Left lobe of liver (tissue), 2 donors: ENCODE measurements at places on chromosomes 6 and 20.

- no peak for DNase-seq
Observed at GRCh38 chr6:116027801-116028200, 32.9 kb downstream of the FRK start.

DNA sequence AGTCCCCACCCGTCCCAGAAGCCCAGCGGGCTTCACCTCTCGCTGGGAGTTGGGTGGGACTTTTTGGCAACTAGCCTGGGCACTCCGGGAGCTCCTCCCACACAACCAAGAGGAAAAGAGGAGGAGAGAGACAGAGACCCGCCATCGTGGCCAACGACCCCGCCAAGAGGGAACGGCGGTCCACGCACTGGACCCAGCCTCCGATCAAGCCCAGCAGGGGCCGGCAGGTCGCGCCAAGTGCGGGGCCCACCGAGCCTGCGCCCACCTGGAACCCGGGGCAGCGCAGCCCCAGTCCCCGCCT lies 3.0 kb upstream of the TMEM14C start:
- DNase-seq = peak; percentile 43

DNA sequence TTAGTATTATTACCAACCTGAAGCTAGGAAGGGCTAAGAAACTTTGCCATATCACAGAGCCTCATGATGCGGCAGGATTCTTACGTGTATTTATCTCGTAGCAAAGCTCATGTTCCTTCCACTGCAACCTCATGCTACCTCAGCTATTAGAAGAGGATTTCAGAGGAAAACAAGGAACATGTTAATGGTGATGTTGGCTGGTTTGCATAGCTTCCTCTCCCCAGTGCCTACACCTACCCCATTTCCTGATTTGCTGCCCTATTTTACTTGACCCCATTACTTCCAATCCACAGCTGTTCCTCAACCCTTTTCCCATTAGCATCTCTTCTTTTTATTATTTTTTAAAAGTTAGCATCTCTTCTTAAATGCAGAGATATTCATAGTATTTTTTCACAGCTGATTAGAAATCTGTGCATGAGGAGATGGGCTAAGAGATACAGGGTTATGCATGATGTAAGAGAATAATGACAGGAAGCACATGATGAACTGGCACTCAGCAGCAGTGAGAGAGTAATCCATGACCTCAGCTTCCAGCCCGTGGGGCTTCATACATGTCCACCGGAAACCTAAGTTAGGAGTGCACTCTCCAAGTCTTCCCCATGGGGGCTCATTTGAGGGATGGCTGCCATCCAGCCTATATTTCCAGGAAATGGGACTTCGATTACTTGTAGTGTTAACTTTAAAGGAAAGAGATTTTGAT lies 106.1 kb upstream of the ASF1A start:
- no peak for DNase-seq

GRCh38 chr6:45445749-45446549 lies 68.2 kb upstream of the SUPT3H start:
- peak; percentile 65 for DNase-seq

GRCh38 chr20:50333812-50334211 lies 143.2 kb downstream of the CEBPB start:
- DNase-seq = no peak

DNA sequence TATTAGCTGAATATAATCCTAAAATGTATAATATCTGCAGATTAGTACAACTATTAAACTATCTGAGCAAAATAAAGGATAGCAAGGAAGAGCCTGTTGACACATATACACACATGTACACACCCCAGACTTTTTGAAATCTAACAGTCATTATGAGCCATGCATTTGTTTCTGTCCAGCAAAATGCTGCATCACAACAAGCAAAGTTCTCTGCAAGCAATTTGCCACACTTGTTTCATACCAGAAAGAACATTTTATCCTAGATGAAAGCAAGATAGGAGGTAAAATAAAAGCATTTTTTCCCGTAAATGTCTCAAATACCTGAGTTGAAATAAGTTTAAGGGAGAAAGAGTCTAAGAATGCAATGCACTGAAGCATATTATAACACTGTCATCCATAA lies 145.2 kb downstream of the COL21A1 start:
- no peak for DNase-seq

DNA sequence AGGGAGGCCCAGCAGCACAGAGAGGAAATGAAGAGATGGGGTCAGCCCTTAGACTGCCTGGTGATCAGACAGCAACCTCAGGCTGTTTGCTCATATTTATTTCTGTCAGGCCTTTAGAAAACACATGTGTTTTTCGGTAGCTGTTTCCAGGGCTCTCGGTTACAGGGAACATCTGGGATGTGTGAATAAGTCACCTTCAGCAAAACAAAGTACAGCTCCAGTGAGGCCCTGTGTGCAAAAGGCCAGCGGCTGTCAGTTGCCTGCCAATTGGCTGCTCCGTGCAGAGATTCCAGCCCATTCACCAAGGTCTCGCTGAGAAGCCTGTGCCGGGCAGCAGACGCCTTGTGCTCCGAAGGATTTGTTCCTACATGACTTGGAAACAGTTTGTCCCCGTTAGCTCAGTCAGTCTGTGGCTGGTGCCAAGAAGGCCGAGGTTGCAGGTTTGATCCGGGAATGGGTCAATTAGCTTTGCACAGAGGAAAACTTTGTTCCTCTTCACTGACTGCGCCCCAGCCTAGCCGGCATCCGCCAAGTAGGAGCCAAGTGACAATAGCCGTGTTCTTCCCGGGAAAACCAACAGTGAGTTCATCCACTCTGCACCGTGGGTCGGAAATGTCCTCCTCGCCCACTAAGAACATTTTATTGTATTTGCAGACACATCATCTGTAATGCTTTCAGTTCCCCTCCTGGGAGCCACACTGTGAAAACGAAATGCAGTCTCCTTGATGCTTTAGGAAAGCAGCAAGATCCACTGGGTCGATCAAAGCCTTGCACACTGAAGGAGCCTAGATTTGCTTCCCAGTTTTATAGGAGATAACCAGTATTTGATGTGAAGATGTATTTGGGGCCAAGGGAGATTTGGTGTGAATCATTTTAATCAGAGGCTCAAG lies 315.4 kb upstream of the CDYL start:
- no peak for DNase-seq

- DNase-seq = no peak
Observed at GRCh38 chr6:101435038-101435437, 41.5 kb downstream of the GRIK2 start.

DNA sequence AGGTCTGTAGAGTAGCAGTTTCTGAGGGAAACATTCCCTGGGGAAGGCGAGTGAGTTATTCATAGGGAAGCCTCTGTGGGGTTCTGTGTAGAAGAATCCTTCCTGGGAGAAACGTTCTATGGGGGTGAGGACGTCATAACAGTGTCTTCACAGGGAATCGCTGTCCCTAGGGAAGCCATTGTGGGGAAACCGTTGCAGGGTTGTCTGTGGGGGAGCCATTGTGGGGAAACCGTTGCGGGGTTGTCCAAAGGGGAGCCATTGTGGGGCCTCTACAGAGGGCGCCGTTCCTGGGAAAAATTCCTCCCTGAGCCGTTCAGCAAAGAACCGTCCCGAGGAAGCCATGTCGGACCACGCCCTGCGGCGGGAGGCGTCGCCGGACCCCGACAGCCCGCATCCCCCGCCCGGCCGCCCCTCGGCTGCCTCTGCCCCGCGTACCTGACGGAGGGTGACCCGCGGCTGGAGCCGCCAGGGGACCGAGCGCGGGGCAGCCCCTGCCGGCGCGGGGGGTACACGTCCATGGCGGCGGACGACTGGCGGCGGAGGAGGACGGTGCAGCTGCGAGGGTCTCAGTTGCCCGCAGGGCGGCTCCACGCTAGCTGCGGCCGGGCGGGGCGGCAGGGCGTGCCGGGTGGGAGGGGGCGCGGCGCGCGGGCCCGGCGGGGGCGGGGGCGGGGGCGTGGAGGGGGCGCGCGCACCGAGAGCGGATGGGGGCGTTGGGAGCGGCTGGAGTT lies at the start of gene DNAAF9:
DNAAF9 (minus strand) TSS at position 630 of the 731 bp plus-strand sequence; CDS start at position 518, 112 bp downstream.
- peak; percentile 60 for DNase-seq

DNA sequence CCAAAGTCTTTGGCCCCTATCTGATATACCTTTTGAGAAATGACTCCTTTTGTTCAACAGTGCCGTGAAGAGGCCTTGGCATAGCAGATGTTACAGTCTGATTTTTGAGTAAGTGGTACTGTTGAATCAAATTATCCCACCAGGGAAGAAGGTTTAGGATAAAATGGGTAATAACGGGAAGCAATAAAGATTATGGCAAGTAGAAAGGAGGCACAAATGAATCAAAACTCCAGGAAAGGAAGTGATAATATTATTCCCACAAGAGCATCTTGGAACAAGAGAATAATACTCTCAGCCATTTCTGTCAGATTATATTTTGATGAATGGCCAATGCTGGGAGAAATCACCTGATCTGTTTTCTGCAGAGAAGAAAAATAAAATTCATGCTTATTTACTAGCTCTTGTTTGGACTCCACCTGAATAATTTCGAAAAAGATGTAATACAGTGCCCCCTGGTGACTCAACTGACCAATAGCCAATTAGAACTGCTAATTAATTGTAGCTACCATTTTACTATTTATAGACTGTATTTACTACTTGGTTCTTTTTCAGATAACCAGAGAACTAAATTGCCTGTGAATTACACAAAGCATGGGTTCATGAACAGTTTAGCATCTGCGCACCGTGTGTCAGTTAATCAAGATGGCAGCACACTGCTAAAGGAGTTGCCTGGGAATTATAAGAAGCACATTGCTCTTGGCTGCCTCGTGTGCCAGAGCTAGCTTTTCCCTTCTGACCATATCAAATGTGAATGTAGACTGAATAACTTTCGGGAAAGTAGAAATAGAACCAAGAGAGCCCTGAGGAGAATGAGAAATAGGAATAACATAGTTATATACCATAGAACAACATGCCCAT lies 78.5 kb upstream of the TRDN start:
- DNase-seq = no peak

DNA sequence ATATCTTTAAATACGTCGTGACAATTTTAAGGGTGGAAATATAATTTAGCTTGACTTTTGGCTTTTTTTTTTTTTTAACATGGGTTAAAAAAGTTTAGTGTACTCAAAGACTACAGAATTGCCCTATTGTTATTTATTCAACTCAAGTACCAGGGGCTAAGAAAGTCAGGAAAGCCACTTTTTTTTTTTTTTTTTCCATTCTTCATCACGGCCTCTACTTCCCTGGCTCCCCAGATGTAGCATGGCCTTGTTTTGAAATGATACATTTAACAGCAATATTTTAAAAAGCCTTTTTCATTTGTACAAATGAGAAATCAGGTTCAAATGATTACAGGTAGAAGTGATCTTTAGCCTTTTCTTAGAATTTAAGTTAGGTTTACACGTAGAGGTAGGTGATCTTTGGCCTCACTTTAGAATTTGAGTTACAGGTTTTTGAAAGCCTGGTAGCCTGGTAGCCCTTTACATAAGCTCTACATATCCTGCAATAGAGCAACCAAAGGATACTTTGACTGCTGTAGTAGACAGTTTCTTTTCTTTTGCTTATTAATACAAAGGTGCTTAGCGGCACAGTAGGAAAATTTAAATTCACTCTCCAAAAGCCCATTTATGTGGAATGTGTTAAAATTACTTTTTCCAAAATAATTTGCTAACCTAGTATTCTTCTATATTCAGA lies 160.5 kb upstream of the MMS22L start:
- DNase-seq = no peak

GRCh38 chr6:90586836-90587638 lies at the start of gene MAP3K7:
MAP3K7 (minus strand) TSS chr6:90587072; CDS start chr6:90586883, 189 bp downstream.
- peak; percentile 95 for DNase-seq

- no peak for DNase-seq
Observed at GRCh38 chr6:155088856-155089255, 93.7 kb downstream of the TIAM2 start.

DNA sequence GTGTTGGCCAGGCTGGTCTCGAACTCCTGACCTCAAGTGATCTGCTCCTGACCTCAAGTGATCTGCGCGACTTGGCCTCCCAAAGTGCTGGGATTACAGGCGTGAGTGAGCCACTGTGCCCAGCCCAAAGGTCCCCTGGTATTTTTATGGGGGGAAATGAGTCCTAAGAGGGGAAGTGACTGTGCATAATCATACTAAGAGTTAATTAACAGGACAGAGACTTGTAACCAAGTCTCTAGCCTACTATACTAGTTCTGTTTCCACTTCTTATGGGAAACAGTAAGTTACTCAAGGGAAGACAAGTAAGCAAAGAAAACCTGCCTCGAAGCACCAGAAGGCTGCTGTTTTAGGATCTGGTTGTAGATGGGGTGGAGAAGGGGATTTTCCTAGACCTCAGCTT lies 27.9 kb downstream of the TCF15 start:
- DNase-seq = no peak

GRCh38 chr6:33144373-33144772 lies 47.9 kb downstream of the COL11A2 start:
- DNase-seq = no peak

DNA sequence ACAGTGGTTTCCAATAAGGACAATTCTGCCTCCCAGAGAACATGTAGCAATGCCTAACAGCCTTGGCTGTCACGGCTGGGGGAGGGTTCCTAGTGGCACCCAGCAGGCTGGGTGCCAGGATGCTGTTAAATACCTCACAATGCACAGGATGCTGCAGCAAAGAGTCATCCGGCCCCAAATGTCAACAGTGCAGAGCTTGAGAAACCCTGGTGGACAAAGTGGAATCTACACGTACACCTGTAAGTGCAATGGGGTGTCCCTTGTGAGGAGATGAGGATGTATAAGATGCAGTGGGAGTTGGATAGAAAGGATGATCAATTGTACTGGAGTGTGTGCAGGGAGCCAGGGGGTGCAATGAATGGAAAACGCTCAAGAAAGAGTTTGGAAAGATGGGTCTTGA lies 142.4 kb downstream of the FNDC1 start:
- no peak for DNase-seq

DNA sequence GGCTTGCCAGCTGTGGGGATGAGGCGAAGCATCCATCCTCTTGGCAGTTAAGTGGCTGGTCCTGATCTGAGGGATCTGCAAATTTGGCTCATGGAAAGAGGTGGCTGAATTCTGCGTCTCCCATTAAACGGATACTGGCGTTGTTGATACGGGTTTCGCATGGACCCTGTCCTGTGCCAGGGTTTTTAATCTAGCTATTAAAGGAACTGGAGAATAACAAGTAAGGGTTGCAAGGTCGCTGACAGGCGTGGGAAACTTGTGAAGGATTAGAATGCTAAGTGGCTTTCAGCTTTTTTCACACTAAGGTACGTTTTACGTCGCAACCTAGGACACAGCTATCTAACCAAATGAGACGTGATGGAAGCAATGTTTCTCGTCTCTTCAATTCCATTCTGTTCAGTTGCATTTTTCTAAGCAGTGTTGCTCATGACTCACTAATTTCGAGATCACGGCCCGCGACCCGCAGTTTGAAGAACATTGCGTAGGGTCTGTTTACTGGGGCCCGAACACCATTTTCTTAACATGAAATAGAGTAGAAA lies 852 bp downstream of the GMNN start:
- no peak for DNase-seq

GRCh38 chr6:27531772-27532459 lies 59.0 kb upstream of the ZNF184 start:
- DNase-seq = no peak

DNA sequence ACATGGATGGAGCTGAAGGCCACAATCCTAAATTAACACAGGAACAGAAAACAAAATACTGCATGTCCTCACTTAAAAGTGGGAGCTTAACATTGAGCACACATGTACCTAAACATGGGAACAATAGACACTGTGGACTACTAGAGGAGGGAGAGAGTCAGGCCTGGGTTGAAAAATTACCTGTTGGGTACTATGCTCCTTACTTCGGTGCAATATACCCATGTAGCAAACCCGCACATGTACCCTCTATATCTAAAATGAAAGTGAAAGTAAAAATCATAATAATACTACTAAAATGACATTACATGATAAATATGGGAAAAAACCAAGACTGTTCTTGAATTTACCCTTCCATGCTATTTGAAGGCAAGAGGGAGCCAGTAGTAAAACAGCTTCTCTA lies 1273.8 kb upstream of the ADGRB3 start:
- no peak for DNase-seq
